ENCODE measurements at places on chromosomes 11 and 22.

- no peak for DNase-seq
Measured at GRCh38 chr22:22796724-22797123, 90.9 kb upstream of the IGLL5 start.

GRCh38 chr22:50138041-50138440 lies 32.5 kb upstream of the PANX2 start:
- no peak for DNase-seq

GRCh38 chr11:34926831-34927132 lies 10.4 kb downstream of the PDHX start:
- no peak for DNase-seq

DNA sequence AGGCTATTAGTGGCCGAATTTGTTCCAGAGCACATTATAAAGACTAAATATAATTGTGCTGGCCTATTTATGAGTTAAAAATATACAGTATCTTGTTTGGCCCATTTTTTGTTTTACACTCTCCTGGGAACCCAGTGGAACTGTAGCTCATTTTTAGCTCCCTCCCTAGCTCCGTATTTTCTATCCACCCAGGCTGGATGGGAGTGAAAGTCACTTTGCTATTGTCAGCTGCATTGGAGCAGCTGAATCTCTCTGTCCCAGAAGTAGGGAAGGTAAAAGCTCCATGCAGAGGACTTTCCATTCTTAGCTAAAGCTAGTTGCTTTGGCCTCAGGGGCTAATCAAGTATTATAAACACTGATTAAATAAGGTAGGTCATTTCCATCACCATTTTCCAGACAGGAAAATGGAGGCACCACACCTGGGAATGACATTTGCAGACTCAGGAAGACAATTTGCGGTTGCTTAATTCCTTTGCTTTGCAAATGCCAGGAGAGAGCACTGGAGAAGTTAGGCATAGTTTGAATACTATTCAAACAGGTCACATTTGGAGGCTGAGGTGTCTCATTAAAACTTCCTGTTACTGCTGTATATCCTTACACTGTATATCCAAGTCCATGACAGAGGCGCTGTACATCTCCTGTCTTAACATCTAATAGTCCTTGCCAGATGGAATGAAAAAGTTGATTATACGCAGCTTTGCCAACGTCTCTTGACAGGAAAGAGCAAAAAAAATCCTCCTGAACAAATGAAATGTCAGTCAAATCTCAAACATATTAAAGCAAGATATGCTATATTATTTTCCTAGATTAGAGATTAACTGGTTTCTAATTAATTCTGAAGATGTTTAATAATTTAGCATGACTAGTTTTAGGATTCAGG lies 338.1 kb upstream of the KIRREL3 start:
- no peak for DNase-seq

DNA sequence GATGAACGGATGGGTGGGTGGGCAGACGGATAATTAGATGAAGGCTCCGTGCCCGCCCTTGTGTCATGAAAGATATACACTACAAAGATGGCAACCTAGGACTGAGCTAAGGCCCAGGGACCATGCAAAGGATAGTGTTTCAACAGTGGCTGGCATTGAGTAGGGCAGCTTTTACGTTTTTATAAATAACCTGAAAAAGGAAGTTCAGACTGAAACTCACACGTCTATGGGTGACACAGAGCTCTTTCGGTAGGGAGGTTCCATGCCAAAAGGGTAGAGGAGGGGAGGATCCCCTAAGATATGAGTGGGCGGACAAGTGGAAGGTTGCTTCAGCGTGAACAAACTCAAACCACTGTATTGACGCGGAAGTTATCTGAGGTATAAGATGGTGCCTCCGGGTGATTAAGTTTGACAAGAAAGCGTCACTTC lies 90.5 kb downstream of the UBASH3B start:
- no peak for DNase-seq

- no peak for DNase-seq
Measured at GRCh38 chr11:117715801-117716200, 81.2 kb downstream of the DSCAML1 start.

- DNase-seq: no peak
Measured at GRCh38 chr22:21446128-21446826, 20.9 kb upstream of the TMEM191C start.

GRCh38 chr22:38080474-38080849 lies 3.5 kb downstream of the SLC16A8 start:
- no peak for DNase-seq

GRCh38 chr22:22573047-22573889 lies 14.2 kb upstream of the PRAME start:
- no peak for DNase-seq

DNA sequence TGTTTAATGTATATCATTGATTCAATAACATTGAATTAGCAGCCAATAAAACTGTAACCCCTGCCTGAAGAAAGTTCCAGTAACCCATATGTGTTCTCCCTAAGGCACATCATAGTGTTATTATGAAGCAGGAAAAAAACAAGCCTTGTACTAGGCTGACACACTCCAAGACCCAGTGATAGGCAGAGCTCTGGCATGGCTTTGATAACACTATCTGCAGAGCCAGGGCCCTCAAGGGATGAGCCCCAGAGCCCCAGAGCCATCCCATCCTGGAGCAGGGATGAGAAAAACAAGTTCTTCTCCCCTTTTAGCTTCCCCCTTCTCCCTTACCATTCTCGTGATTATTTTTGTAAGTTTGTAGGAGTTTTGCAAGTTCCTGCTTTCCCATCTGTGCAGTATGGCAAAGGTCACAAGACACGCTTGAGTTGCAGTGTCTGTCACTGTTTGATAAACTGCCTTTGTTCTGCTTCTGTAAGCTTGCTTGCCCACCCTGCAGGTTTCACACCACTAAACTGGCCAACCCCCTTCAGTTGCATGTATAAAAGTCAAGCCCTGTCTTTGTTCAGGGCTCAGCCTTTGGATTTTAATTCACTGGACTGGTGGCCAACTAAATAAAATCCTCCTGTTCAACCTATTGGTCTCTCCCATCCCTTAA lies 22.3 kb upstream of the GUCY1A2 start:
- no peak for DNase-seq

DNA sequence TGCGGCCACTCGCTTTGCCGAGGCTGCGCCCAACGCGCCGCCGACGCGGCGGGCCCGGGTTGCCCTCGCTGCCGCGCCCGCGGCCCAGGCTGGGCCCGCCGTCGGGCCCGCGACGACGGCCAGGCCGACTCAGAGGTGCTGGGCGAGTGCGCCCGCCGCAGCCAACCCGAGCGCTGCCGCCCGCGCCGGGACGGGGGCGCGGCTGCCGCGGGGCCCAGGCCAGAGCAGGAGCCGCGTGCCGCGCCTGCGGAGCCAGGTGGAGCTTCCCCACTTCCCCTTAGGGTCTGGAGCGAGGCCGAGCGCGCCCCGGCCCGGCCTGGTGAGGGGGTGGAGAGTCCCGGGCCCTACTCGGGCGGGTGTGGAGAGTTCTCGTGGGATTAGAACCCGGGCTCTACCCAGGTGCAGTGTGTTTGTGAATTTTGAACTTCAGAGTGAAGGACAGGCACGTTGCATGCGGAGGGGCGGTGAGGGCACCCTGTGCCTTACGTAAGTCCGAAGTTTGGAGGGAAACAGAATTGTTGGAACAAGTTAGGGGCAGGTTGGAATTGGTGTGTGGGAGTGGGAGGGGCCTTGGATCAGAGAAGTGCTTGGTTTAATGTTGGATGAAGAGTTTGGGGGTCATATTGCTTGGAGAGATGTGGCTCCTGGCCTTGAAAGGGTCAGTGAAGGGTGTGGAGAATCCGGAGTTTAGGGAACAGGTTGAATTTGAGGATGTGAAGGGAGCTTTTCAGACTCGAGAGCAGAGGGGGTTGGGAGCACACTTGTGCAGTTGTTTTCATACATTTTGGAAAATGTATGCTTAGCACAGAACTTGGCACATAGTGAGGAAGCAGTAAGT lies 697 bp downstream of the RNF169 start:
- peak; percentile 10 for DNase-seq

GRCh38 chr11:44860346-44860745 lies 90.3 kb downstream of the TP53I11 start:
- no peak for DNase-seq

- DNase-seq: no peak
Measured at GRCh38 chr11:63536669-63537292, at the start of gene PLAAT4. Gene PLAAT4, plus strand, starts transcription at chr11:63536808. Its CDS starts 61 bp downstream, at chr11:63536869.

DNA sequence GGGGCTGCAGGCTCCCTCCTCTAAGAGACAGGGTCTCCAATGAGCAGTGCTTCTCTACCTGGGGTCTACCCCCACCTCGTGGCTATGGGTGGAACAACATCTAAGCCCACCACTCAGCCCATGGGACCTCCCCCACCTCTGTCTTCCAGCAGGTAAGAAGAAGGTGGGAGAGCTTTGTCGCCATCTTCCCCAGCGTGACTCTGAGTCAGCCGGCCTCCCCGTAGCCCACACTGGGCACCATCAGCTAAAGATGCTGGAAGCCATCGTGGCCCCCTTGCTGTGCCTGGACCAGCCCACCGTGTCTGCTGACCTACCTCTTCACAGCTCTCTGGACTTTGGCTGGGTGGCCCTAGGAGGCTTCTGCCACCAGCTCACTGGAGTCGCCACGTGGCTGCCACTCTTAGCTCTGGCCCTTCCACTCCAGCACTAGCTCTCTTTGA lies 944 bp downstream of the C11orf86 start:
- peak; percentile 13 for DNase-seq

DNA sequence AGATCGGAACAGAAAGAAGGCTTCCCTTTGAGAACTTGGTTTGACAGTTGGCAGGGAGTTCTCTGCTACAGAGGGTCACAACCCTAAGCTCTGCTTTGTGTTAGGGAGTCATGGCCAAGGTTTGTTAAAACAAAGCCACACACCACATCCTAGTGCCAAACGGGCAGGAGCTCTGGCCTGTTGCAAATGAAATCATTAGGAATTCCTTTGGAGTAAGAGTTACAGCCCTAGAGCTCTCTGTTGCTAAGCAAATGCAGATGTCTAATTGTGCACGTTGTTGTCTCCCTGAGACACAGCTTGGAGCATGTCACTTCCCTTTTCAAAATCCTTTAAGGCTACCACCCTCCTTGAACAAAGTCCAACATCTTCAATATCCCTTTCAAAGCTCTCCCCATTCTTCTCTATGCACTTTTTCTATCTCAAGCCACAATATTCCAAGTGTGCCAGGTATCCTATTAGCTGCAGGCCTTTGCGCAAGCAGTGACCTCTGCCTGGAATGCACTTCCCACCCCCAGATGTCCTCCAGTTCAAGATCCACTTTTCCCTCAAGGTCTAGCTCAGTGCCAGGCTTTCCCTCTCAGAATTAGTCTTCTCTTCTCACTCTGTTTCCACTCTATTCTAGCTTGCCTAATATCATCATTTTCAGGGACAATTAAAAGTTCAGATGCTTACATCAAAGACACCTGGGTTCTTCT lies 253.7 kb upstream of the POU2AF2 start:
- no peak for DNase-seq

DNA sequence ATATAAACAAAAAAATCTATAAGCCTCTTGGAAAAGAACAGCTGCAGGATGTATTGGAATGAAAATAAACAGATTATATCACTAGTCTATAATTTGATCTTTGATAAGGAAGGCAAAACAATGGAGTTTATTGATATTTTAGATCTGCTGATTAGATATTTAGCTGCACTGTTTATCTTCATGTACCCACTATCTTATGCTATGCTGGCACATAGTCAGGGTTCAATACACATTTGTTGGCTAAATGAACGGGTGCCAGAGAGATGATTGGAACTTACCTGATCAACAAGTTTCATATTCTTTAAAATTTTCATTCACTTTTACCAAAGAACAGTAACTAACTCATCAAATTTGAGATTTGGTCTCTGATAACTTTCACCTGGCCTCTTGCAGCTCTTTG lies 26.9 kb downstream of the MMP20 start:
- no peak for DNase-seq

GRCh38 chr11:133563505-133564025 lies 31.3 kb upstream of the OPCML start:
- DNase-seq: no peak

DNA sequence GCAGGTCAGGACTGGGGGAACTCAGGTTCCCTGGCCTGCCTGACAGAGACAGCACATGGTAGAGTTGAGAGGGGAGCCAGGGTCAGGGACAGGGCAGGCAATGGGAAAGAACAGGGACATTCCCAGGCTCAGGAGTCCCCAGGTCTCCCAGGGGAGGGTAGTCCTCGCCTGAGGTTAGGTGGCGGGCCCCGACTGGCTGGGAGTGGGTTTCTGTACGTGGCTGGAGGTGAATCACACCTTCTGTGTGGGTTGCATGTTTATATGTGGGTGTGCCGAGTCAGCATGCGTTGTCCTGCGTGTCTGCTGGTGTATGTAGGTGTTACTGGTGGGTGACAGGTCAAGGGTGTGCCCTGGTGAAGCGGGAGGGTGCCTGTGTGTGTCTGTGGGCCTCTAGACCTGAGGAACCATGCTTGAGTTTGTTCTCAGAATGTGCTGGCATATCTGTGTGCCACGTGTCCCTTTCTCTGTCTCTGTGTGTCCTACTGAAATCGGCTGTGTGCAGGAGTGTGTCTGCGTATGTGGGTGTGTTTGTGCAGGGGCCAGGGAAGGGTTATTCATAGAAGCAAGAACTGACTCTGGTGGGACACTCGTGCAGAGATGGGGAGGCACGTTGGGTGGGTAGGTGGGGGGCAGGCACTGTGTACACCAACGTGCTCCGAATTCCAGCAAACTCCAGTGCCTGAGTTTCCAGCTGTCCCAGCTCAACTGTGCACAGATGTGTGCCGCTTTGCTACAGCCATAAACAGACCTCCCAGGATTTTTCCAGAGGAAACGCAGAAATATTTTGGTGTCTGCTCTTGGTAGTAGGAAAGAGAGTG lies 23.8 kb upstream of the OAF start:
- no peak for DNase-seq

DNA sequence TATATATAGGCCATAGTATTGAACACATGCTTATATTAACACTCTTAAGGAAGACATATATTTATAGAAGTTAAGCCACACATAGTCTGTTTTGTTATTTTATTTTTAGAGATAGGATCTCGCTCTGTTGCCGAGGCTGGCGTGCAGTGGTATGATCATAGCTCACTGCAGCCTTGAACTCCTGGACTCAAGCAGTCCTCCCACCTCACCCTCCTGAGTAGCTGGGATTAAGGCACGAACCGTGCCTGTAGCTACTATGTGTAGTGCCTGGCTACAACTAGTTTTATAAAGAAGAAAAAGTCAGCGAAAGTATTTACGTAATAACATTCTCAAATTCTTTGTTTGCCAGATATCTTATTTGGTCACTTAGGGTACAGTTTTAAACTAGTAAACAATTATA lies 5.6 kb upstream of the UCP2 start:
- DNase-seq: no peak
